ENCODE measurements at places on chromosomes 3 and 15.

DNA sequence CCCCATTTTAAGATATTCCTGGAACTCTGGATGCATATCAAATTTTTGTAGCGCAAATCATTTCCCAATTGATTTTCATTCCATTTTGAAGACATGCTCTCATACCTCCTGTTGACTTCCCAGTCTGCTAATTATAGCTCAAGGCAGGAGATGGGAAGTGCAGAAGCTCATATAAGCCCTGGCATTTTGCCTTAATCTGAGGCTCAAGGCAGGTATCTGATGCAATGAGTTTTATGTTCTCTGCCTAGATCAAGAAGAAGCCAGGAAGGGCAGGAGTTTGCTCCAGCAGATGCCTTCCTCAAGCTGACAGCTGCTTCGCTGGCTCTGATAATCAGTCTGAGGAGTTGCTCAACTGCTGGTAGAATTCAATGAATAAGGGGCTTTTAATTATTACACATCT lies 65.6 kb upstream of the NEDD4 start:
- DNase-seq: no peak

GRCh38 chr3:99875581-99875928 lies 57.9 kb downstream of the CMSS1 start:
- no peak for DNase-seq

GRCh38 chr3:100838157-100838556 lies 128.9 kb downstream of the TFG start:
- DNase-seq: no peak

DNA sequence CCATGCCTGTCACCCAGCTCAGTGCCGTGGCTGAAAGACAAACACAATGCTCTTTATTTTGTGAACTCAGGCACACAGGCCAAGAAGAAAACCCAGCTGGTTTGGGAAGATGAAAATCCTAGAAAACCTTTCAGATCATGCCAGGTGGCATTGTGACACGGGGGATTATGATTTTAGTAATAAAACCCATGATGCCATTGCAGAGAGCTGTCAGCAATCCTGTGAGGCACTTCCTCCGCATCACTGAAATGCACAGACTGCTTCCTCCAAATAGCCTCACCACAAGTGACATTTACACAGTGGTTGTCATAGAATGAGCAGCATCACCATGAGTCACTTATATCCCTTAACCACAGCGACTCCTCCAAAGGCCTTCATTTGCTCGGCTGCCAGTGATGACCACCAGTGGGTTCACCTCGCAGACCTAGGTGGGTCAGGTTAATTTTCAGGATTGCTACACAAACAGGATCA lies 22.7 kb downstream of the ABHD6 start:
- DNase-seq: no peak

- no peak for DNase-seq
Measured at GRCh38 chr3:99071096-99071495, 169.6 kb upstream of the DCBLD2 start.

DNA sequence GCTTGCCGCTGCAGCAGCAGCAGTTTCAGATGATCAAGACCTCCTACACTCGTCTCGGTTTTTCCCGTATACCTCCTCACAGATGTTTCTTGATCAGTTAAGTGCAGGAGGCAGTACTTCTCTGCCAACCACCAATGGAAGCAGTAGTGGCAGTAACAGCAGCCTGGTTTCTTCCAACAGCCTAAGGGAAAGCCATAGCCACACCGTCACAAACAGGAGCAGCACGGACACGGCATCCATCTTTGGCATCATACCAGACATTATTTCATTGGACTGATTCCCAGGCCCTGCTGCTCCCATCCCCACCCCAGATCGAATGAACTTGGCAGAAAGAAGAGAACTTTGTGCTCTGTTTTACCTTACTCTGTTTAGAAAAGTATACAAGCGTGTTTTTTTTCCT lies 17.6 kb downstream of the CALML4 start:
- no peak for DNase-seq

DNA sequence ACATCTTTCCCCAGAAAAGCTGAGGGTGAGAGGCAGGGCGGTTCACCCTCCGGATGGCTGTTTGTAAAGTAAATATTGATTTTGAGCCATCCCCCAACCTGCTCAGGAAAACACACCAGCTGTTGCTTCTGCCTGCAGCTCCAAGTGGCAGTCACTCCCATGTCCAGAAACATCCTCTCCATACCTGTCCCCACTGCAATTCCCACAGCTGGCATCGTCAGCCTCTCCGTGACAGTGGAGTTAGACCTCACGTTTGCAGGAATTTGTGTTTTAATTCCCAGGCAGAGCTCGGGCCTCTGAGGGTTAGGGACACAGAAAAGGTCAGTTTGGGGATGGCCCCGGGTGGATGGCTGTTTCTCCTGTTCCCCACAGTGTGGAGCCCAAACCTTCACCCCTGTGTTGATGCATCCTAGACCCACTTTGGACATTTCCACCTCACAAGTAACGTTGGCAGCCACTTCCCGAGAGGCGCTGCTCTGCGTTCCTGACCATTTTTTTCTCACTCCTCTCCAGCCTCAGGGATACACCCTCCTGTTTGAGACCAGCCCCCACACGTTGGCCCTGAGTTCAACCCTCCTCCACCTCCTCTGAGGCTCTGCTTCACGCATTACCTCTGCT lies 11.8 kb upstream of the FAM174B start:
- no peak for DNase-seq
